ENCODE measurements at places on chromosomes 3 and 15.

GRCh38 chr3:71890356-71890931 is 105.5 kb upstream of the PROK2 start:
- DNase-seq = no peak

- DNase-seq = no peak
These were observed 15.5 kb downstream of the TBC1D2B start for GRCh38 chr15:78061963-78062427.

- DNase-seq = no peak
These were observed 119.9 kb upstream of the FHIT start for GRCh38 chr3:61371123-61371522.

DNA sequence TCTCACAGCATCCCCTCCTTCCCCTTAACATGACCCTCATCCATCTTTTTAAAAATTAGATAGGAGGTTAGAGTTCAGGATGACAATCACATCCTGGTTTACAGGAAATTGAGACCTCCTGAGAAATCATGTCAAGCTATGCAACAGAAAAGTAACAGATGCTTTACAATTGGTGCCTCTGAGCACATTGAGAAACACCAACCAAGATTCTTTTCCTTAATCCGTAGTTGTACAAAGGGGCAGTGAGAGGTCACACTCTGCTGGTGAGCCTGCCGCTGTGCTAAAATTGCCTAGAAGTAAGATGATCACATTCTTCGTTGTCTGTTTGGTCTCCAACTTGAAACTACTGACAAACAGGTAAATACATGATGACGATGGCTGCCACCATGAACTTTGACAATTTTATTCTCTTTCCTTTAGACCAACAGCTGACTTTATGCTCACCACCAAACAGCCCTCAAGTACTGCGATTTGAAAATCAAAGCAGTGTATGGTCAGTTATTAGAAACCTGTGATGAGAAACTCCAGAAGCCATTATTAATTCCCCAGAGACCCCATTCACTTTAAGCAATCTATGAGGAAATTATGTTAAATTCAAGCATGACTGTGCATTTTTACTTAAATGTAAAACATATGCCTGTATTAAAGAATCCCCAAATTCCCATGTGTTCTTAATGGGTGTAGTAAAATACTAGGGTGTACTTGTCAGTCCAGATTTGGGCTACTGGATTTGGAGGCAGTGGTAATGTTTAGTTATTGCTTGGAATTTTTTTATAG is 210.7 kb upstream of the UBE2E1 start:
- no peak for DNase-seq

- no peak for DNase-seq
These were observed 51.0 kb upstream of the SSR3 start for GRCh38 chr3:156605686-156606605.

DNA sequence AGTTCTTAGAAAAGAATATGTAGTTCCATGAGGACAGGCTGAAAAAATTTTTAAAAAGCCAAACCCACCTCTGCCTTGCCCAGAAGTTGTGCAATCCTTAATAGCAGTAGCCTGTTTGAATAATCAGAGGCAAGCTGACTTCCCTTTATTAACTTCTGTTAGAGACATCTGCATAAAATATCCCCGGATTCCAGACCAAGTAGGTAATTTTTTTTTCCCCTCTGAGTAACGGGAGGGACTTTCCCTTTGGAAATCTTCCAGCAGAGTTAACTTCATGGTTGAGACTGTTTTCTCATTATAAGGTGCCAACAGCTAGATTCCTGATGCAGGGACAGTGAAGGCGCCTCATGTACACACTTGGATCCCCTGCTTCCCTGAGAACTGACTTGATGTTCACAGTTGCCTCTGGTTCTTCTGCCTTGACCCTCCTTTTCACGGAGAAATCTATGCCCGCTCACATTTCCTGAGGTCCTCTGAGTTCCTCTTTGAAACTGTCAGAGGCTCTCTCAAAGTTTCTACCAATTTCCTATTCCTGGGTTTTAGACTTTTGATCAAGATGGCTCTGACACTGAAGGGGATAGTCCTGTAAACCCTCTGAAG is 227.6 kb upstream of the BHLHE40 start:
- no peak for DNase-seq

Measured in NCI-H187 treated with DMSO at 0.1 percent for 48 hours (cell line).